ENCODE measurements at places on chromosomes 13 and 19. TPM values are rescaled to one million over a fixed set of nuclear protein-coding genes. Genes with fewer than 3 reads are reported as not detected.

Gene CCL25
- total RNA-seq: not detected

- no peak for DNase-seq
- H3K27ac ChIP-seq: no peak overlapping the region
- H3K36me3 ChIP-seq: no peaks in the 10 kb centered on the region
- no peaks in the 10 kb centered on the region for H3K27me3 ChIP-seq
- H3K4me1 ChIP-seq: peaks cover 36% of the 10 kb centered on the region
Observed at GRCh38 chr19:55679343-55680257, 4.6 kb downstream of the EPN1 start.

Gene CFD
- 8.9 TPM for total RNA-seq

Gene GJB6
- total RNA-seq: not detected

- H3K4me1 ChIP-seq: no peaks in the 10 kb centered on the region
- H3K4me3 ChIP-seq: no peak overlapping the region
- no peak for DNase-seq
- H3K27me3 ChIP-seq: no peaks in the 10 kb centered on the region
- H3K27ac ChIP-seq: no peak overlapping the region
- H3K36me3 ChIP-seq: no peaks in the 10 kb centered on the region
Observed at GRCh38 chr13:109355875-109356434, 430.4 kb downstream of the IRS2 start.

DNA sequence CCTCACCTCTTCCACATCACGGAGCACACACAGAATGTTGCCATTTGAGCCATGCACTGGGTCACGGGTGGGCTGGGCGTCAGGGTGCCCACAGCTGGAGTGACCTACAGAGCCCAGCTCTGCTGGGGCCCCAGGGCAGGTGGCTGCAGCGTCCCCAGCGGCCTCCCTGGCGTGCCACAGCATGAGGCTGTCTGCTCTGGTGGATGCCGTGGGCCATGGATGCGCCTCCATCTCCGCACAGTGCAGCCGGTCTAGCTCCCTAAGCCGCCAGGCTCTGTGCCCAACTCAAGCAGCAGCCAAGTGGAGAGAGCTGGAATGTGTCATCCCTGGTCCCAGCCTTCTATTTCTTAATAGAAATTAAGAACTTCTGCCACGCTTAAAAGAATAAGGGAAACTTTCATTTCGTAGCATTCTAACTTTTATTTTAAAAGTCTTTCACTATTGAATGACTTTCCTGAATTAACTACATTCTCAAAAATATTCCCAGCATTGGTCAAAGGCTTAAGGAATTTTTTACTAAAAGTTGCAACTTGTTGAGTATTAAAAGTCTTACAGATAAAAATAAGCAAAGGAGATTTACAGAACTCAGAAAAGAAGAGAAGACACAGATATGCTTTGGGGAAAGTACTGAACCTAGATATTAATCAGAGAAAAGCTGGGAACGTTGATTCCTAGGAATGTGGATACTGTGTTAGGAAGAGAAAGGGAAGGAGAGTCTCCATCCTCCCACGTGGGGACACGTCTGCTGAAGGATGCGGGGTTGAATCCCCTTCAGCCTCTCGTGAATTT, 59.3 kb downstream of the ATP11A start:
- H3K36me3 ChIP-seq: no peaks in the 10 kb centered on the region
- no peak overlapping the region for H3K27ac ChIP-seq
- no peak for DNase-seq
- no peak overlapping the region for H3K4me3 ChIP-seq
- H3K27me3 ChIP-seq: no peaks in the 10 kb centered on the region

Gene TEKTIP1
- total RNA-seq: 2.4 TPM

- H3K4me3 ChIP-seq: no peak overlapping the region
- H3K4me1 ChIP-seq: no peaks in the 10 kb centered on the region
- no peaks in the 10 kb centered on the region for H3K36me3 ChIP-seq
- no peaks in the 10 kb centered on the region for H3K27me3 ChIP-seq
- no peak for DNase-seq
Observed at GRCh38 chr13:99703908-99704307, 202.6 kb downstream of the TM9SF2 start.

Gene RNF17
- total RNA-seq: not detected

DNA sequence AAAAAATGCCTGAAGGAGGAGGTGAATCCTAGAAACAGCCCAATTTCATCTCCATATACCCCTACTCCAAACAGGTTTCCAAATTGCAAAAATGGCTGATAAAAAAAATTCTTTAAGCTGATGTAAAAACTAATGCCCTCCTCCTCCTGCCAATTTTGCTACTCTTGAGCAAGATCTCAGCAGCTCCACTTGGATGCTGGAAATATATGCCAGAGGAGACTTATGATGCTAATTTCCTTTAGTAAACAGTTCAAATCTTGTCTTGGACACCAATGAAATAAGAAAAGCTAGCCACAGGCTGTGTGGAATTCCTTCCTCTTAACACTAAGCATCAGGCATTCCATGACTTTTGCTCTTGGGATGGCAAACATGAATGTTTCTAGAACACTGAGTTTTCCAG, 67.5 kb downstream of the INSR start:
- DNase-seq: no peak
- H3K27ac ChIP-seq: no peak overlapping the region
- H3K36me3 ChIP-seq: no peaks in the 10 kb centered on the region
- H3K4me1 ChIP-seq: peaks cover 50% of the 10 kb centered on the region
- H3K27me3 ChIP-seq: no peaks in the 10 kb centered on the region
